ENCODE measurements at places on chromosomes 6 and 20.

DNA sequence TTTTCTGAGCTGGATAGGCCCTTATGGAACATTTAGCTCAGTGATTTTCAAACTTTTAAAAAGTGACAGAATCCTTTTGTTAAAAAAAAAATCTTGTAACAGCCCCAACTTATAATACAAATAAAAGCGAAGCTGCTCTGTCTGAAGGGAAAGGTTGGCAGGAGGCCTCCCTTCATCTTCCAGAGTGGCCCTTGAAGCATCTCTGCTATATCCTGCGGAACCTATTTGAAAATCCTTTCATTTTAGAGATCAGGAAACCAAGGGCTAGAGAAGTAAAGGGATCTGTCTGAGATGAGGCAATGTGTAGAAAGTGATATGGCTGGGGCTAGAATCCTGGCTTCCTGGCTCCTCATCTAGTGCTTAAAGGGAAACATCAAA is 107.8 kb downstream of the UBE3D start:
- no peak for DNase-seq

DNA sequence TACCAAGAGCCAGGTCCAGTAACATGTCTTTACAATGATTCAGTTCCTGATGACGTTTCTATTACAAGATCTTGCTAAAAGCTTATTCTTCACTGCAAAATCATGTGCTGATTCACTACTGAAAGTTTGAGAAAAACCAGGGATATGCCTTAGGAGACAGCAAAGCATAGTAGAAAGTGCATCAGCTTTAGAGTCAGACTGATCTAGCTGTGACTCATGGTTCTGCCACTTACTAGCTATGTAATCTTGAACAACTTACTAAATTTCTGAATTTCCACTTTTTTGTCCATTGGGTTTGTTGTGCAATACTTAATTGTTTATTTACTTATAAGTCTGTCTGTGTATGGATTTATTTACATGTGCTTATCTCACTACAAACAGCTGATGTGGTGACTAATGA is 198.5 kb upstream of the RSPO3 start:
- DNase-seq, result no peak

GRCh38 chr6:128363020-128363813 is 157.2 kb downstream of the PTPRK start:
- no peak for DNase-seq

DNA sequence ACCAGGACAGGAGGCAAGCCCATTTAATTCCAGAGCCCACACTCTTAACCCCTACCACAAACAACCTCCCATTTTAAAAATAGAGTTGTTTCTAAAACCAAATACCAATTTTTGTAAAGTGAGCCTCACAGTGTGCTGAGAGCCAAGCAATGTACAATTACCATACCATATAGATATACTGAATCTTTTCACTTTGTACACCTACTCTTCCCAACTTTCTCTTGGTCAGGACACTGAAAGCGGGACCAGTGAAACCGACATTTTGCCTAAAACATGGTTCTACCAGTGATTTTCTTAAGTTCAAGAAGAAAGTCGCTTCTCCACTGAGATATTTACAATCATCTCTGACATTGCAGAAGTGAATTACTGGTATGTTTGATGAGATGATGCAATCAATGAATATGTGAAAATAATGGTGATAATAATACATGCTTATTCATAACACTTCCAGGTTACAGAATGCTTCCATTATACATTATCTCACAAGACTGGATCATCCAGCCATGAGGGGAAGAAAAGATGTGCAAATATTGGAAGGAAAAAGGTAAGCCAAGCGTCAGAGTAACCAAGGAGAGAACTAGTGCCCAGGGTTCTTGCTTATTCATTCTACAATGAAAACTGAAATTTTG is 74.1 kb downstream of the HIVEP2 start:
- no peak for DNase-seq

GRCh38 chr6:157977176-157977804 is 4.4 kb upstream of the SYNJ2 start:
- no peak for DNase-seq

- DNase-seq, result no peak
Measured at GRCh38 chr6:140542863-140543262, 1168.4 kb upstream of the CITED2 start.

GRCh38 chr6:5606546-5606945 is 345.2 kb downstream of the FARS2 start:
- no peak for DNase-seq

DNA sequence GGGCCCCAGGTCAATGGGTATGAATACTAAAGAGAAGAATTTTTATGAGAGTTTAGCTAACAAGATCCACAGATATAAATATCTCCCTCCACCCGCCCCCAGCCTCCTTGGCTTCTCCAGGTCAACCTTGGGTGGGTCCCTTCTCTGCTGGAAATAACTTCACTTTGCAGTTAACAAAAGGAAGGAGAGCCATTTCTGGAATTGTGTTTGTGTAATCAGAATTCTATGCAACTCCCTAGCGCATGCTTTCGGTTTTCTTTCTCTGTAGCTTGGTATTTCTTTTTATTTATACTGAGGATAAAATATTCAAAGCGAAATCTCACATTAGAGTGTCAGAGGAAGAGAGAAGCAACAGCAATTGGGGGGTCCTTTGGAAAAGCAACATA is 27.1 kb downstream of the RIPOR2 start:
- no peak for DNase-seq

DNA sequence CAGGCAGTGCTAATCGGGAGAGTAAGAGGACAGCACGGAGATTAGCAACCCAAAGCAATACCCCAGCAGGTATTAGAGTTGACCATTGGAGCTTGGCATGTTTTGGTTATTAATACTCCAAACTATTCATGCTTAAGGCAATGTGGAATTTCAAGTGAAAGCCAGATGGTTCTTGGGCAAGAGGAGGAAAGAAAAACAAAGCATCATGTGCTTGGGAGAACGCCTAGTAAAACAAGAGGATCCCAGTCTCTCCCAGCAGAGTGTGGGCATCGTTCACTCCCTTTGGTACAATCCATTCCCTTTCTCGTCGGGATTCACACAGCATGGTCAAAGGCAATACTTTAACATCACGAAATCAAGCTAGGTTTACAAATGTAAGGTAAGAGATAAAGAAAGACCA is 349.8 kb downstream of the PRKN start:
- DNase-seq, result no peak

DNA sequence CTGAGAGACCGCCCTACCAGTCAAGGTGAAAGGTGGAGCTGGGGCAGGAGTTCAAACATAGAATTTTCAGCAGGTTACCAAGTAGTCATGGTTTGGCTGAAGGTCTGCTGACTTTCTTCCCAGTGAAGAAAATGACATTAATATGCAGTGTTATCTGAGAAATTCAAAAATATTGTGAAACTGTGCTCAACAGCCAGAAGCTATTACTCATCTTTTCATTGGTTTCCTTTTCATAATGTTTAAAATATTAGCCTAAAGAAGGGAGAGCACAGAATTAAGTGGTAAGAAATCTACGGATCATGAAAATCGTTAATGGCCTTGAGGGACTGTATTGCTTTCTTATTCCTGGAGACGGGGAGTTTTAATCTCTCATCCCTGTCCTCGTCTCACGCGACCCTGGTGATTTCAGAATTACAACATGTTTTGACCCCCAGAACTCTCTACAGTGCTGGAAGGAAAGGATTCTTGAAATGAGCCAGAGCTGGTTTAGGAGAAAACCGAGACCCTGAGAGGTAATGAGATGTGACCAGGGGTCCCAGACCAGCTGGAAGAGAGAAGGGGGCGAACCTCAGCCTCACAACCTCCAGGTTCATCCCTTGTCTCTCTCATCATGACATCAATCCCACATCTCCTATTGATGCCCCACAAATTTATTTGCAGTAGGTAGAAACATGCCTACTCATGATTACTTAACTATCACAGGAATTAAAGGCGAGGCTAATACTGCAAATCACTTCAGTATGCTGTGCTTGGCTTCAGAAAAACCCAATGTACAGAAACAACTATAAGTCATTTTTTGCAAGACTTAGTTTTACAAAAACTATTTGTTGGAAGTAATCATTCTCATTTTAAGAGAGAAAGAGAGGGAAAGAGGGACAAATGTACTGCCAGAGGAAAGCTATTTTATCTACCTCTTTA is 209.5 kb downstream of the FNDC1 start:
- no peak for DNase-seq

DNA sequence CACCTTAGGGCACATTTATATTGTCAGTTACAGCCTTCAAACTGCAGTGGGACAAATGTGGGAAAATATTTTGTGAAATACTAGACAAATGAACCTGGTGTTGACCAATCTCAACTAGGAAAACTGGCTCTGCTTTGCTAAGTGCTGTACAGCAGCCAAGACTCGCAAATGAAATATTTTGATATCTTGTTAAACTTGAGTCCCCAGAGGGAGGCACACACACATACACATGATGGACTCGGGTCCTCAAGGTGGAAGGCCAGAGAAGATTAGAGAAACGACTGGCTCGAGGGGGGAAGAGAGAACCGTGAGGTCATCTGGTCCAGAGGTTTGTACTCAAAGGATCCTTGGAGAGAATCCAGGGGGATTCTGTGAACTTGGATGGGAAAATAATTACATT is 67.3 kb upstream of the JAG1 start:
- no peak for DNase-seq

DNA sequence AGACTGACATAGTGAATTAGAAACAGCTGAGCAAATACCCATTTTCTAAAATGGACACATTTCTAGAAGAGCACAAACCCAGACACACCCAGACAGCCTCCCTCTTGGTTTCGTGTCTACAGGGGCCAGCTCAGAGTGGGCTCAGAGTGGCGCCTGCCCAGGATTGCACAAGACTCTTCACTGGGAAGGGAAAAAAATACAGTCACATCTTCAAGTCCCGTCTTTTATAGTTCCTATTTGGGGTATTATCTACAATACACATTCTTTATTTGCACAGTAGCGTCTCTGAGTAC is 246.1 kb upstream of the AFDN start:
- DNase-seq, result no peak

DNA sequence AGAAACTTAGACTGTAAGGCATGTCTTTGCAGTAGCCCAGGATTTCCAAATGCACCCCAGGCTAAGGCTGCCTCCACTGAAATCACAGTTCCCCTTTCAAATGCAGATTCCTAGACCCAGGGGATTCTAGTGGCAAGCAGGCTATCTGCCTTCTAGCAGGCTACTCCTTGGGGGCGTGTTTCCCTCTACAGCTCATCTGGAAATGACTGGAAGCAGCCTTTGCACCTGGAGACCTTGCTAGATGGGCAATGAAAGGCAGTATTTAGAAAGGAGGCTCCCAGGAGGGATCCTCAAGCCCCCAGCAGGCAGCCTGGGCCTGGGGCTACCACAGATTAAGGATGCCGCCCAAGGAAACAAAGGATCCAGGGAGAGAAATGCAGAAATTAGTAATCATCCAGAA is 26.0 kb upstream of the SYNDIG1 start:
- no peak for DNase-seq

DNA sequence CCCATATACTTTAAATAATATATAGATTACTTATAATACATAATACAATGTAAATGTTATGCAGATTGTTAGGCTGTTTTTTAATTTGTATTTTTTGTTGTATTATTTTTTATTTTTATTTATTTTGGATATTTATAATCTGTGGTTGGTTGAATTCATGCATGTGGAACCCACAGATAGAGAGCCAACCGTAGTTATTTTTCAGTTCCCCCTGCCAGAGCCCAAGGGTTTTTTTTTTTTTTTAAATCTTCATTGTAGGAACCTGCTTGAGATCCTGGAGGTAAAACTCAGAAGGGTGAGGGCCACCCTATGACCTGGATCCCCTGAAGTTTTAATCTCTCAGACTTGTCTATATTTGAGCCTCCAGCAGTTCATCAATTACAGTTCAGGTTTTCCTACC is 133.2 kb downstream of the B3GAT2 start:
- no peak for DNase-seq

- DNase-seq, result peak; percentile 6
Measured at GRCh38 chr20:9978397-9979004, 56.3 kb upstream of the ANKEF1 start.

- no peak for DNase-seq
Measured at GRCh38 chr6:83824388-83824801, 28.8 kb upstream of the RIPPLY2 start.
